Astrocyte of the cerebellum (primary cell): ENCODE measurements at places on chromosomes 1 and 21.

DNA sequence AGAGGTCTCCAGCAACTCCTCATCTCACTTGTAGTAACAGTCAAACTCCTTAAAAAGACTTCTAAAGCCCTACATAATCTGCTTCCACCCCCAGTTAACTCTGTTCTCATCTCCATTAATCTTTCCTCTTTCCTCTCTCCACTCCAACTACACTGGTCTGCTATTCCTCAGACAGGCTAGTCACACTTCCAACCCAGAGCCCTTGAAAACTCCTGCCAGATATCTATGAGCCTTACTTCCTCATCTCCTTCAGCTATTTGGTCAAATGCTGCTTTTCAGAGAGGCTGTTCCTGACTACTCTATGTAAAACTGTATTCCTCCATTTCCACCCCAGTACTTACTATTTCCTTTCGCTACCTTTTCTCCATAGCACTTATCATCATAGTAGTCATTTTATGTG, 24.4 kb downstream of the PCP4L1 start:
- DNase-seq, result no peak

DNA sequence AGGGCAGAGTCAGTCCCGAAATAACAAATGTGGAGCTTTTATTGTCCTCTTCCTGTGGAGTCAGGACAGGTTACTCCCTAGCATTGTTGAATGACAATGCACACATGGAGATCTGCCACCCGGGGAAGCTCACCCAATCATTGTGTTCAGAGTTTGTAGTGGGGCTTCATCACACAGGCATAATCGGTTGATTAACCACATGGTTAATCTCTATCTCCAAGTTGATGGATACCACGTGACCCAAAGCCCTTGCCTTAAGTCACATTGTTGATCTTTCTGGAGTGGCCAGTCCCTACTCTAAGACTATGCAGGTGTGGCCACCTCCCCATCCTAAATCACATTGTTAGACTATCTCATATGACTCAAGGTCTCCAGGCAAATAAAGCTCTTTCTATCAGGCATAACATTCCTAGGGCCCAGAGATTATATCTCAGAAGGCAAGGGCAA, 2.6 kb upstream of the C1orf141 start:
- DNase-seq, result no peak

DNA sequence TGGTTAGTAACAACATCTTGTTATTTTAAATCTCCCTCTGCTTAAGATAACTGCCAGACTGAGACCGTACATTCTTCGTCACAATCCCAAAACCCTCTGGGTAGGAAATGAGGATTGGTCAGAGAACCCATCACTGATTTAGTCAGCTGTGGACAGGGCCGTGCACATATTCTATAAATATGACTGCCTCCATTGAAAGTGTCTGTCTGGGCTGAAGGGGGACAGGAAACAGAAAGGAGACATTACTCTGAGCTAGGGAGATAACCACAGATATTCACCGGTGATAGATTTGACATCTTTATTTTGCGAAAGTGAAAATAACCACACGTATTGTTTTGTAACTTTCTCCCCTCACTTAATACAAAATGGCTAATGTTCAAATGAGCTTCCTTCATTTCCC, 36.9 kb upstream of the ST6GALNAC5 start:
- no peak for DNase-seq

DNA sequence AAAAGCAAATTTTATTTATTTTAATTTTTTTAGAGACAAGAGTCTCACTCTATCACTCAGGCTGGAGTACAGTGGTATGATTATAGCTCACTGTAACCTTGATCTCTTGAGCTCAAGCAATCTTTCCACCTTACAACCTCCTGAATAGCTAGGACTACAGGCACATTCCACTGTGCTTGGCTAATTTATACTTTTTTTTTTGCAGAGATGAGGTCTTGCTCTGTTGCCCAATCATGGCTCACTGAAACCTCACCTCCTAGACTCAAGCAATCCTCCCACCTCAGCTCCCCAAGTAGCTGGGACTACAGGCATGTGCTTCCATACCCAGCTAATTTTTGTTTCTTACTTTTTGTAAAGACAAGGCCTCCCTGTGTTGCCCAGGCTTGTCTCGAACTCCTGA, 49.5 kb downstream of the DR1 start:
- no peak for DNase-seq

GRCh38 chr1:14826172-14826636, 227.7 kb downstream of the KAZN start:
- peak; percentile 59 for DNase-seq

GRCh38 chr1:177211231-177211630, 40.5 kb downstream of the BRINP2 start:
- DNase-seq, result no peak

DNA sequence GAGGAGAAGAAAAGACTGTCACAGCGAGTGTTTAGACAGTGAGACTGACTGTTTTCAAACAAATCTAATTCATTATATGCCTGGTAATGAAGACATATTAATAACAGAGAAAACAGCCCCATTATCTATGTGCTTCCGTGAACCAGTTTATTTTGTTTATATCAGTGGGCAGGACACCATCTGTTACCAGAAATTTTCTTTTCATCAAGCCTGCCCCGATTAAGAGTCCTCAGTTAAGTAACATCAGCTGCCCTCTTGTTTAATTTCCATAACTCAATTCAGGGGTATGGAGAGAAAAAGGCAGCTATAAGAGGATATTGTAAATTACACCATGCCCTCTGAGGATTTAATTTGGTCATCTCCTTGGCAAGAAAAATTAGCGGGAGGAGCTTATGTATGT, 94.0 kb downstream of the TMEM200B start:
- DNase-seq, result no peak

DNA sequence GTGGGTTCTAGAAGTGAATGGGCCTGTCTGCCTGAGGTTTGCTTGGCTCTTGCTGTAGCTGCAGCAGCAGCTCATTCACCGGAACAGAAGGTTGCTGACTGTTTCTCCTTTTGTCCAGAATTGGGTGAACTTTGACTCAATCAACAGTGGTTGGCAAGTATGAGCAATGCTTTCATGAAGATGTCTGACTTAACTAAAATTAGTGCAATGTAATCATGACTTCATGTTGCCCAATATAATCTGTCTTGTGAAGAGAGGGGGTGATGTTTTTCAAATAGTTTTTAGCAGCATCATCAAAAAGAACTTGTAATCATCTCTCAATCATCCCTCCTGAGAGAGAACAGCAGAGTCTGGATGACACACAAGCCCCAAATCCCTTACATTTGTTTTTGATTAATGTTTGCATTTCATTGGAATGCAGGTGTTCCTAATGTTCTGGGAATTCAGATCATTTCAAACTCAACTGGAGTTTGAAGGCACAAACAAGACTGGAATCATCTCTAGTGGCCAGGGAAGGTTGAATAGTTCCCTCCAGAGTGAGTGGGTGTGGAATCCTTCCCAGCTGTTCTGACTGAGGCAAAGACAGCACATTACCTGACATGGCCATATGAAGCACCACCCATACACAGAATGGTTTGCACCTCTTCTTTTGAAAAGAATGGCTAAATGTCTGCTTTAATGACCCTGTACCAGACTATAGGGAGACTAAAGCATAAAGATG, 82.9 kb downstream of the HLX start:
- peak; percentile 28 for DNase-seq

DNA sequence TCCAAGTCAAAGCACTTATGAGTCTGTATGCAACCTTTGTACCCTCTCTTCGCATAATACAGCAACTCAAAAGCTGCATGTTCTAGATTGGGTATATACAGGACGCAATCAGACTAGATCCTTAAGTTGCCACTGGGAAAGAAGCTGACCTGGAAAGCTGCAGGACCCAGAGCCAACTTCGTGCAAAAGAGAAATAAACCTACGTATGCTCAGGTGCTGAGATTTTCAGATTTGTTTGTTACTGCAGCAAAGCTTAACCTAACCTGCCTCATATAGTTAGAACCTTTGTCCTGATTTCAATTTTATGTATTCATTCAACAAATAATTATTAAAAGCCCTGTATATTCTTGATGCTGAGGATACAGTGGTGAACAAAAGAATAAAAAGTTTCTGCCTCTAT, 139.7 kb downstream of the SLC30A10 start:
- DNase-seq, result no peak

- DNase-seq, result peak; percentile 96
These were observed 349.4 kb downstream of the DUSP10 start for GRCh38 chr1:221392453-221392852.

DNA sequence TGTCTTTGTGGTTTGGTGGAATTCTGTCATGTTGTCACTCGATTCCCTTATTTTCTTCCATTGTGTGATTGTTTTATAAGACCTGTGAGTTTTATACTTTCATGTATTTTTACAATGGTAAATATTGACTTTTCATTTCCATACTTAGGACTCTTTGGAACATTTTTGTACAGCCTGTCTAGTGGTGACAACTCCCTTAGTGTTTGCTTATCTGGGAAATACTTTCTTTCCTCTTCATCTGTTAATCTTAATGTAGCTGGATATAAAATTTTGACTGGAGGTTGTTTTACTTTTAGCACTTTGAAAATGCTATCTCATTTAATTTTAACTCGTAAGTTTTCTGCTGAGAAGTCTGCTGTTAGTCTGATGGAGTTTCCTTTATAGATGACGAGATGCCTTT, 310.5 kb downstream of the NUF2 start:
- no peak for DNase-seq

DNA sequence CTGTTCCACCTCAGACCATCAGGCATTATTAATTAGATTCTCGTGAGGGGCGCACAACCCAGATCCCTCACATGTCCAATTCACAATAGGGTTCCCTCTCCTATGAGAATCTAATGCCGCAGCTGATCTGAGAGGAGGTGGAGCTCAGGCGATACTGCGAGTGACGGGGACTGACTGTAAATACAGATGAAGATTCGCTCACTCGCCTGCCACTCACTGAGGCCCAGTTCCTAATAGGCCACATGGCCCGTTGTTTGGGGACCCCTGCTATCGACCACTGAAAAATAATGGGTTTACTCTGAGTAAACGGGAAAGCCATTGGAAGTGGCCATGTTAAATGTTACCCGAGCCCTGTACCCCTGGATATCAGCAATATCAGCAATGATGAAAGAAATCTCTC, 65.9 kb downstream of the GRIK1 start:
- no peak for DNase-seq

- DNase-seq, result no peak
These were observed 46.1 kb upstream of the FMO2 start for GRCh38 chr1:171138980-171139379.

- no peak for DNase-seq
These were observed 1.7 kb upstream of the NEGR1 start for GRCh38 chr1:72284084-72284347.

DNA sequence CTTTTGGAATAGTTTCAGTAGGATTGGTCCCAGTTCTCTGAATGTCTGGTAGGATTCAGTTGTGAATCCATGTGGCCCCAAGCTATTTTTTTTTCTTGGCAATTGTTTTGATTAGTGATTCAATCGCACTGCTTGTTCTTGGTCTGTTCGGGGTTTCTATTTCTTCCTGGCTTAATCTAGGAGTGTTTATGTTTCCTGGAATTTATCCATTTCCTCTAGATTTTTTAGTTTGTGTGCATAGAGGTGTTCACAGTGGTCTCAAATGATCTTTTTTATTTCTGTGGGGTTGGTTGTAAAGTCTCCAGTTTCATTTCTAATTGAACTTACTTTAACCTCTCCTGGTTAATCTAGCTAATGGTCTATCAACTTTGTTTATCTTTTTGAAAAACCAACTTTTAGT, 117.6 kb downstream of the NME7 start:
- no peak for DNase-seq

GRCh38 chr1:164480285-164480907, 78.6 kb upstream of the PBX1 start:
- DNase-seq, result no peak

- DNase-seq, result no peak
These were observed 20.9 kb downstream of the PDXK start for GRCh38 chr21:43739621-43740435.

GRCh38 chr1:192766876-192767275, 42.0 kb upstream of the RGS2 start:
- DNase-seq, result no peak

- no peak for DNase-seq
These were observed 28.1 kb downstream of the AHDC1 start for GRCh38 chr1:27575840-27576331.

DNA sequence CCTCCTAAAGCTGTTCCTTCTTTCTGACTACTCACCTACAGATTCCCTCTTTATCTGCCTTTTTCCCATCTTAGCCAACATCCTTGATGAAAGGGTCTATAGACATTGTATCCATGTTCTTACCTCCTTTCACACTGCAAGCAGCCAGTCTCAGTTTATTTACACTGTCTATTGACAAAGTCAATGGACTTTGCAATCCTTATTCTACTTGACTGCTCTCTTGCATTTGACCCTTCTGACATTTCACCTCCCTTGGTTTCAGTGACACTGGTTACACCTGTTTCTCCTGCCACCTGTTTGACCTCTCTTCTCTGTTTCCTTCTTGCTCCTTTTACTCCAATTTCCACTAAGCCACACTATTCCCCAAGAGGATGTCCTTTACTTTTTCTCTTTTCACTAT, 224.0 kb upstream of the SNX7 start:
- DNase-seq, result no peak

- no peak for DNase-seq
These were observed 50.1 kb downstream of the VPS13D start for GRCh38 chr1:12279728-12280464.

- no peak for DNase-seq
These were observed 211.1 kb downstream of the CAMTA1 start for GRCh38 chr1:6996371-6996770.

DNA sequence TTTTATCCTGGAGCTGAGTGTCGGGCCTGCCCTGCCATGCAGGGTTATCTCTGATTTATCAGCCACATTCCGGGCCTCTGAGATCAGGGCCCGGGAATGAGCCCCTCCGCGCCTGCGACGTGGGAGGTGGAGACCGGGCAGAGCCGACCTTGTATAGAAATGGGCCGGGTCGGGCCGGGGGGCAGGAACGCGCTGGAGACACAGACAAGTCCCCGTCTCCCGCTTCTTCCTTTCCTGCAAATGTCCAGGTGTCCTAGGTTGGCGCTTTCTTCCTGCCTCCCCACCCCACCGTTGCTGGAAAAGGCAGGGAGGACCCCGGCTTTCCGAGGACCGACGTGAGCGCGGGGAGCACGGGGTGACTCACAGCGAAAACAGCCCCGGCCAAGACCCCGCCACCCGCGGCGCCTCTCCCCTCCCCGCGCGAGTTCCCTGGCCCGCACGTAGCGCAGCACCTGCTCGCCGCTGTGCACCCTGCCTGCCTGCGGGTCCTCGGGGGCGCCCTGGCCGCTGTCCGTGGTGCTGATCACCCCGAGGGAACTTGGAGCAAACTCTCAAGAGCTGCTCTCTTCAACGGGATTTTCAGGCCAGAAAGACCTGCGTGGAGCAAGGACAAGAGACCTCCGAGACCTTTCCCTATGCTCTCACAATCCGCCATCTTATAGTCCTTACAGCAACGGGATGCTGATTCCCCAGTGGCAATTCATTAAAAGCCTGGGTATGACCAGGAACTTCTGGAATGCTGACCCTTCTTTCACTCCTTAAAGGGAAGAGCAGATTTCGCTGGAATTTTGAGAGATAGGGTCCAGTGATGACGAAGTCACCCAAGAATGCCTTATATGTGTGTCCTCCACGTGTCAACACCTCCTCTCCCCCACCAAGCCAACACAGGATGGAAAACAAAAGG, 475 bp upstream of the NPPB start:
- peak; percentile 13 for DNase-seq

GRCh38 chr1:222161676-222162075, 386.2 kb downstream of the HHIPL2 start:
- no peak for DNase-seq
